ENCODE measurements at places on chromosomes 3 and 15.

GRCh38 chr3:145094355-145094941, 1066.5 kb downstream of the PLOD2 start:
- peak; percentile 35 for DNase-seq

DNA sequence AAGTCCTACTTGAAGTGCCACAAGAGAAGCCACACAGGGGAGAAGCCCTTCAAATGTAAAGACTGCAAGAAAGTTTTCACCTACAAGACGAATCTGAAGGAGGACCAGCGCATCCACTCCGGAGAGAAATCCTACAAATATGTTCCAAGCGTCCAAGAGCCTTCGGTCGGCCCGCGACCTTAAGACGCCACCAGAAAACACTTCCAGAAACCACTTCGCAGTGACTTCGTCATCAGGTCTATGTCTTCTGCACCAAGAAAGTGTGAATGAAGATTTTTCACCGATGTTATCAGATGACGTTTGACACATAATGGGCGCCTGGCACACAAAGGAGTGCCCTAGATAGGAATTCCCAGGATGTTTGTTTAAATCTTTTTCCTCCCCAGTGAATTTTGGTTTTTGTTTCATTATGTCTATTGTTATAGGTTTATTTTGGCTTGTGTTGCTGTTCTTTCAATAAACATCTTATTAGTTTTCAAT, 24.1 kb upstream of the ARPIN start:
- DNase-seq: no peak

GRCh38 chr3:179677884-179678283, 25.0 kb downstream of the USP13 start:
- no peak for DNase-seq

- no peak for DNase-seq
Measured at GRCh38 chr3:125613204-125613603, 17.9 kb upstream of the OSBPL11 start.

GRCh38 chr3:108485146-108485545, 25.2 kb downstream of the MYH15 start:
- DNase-seq: peak; percentile 71

DNA sequence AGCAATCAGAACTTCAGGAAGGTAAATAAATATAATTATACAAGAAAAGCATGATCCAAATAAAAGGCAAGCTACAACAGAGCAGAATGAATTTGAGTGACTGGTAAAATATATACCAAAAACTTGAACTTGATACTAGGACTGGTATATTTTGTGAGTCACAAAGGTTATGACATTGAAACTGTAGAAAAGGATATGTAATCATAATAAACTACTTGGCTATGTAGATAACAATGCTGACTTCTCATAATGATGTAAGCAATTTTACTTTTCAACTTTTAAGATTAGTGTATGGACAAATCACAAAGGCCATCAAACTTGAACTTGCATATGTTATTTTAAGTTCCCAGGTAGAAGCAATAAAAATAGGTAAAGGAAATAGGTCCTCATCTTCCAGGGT, 384.5 kb upstream of the NECTIN3 start:
- DNase-seq: no peak

- no peak for DNase-seq
Measured at GRCh38 chr3:127585813-127586413, 4.6 kb downstream of the TPRA1 start.

DNA sequence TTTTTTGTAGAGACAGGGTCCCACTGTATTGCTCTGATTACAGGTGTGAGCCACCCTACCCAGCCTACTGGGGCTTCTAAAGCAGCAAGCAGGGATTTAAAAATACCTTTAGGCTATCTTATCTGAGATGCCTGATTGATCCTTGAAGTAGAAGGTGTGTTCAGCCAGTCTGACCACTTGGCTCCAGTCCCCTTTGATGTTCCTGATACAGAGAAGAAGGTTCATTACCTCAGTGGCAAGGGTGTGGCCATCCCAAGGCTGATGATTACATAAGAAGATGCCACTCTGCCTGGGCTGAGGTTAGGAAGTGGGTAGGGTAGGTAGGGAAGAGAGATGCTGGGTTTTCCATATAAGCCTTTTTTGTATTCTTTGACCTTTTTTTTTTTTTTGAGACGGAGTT, 11.2 kb upstream of the DCAF1 start:
- DNase-seq: no peak
